HepG2 (cell line): ENCODE measurements at places on chromosomes 5 and 9. TPM values are rescaled to one million over a fixed set of nuclear protein-coding genes. Genes with fewer than 3 reads are reported as not detected.
A peak's percentile ranks its signal among the peaks of the same experiment; 100 is the strongest.

The GDA gene
- total RNA-seq = 0.15 and 0.21 TPM in 2 replicates

DNA sequence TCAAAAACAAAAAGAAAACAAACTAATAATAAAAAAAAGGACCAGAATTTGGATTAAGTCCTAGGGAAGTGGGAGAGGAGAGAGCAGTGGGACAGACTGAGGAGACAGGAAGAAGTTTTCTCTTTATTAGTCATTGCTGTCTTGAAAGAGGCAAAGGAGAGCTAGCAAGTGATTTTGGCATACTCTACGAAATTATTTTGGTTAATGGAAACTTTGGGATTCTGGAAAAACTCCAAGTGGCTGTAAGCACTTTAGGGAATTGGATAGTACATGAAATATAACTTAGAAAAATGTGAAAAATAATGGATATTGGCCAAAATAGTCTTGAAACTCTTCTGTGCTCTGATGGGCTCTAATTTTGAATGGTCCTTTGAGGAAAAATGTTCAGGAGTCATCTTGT is 1641.8 kb upstream of the WWC1 start:
- H3K36me3 ChIP-seq = no peaks in the 10 kb centered on the region
- H3K4me3 ChIP-seq = no peak overlapping the region
- no peaks in the 10 kb centered on the region for H3K4me1 ChIP-seq
- H3K27me3 ChIP-seq = no peaks in the 10 kb centered on the region

GRCh38 chr5:103014983-103015382 is 105.0 kb downstream of the GIN1 start:
- H3K27ac ChIP-seq = no peak overlapping the region
- no peaks in the 10 kb centered on the region for H3K36me3 ChIP-seq
- no peaks in the 10 kb centered on the region for H3K27me3 ChIP-seq
- H3K4me1 ChIP-seq = no peaks in the 10 kb centered on the region

The RETREG1 gene
- total RNA-seq = not detected in 2 replicates

The ORM1 gene
- 327 and 699 TPM in 2 replicates for total RNA-seq

DNA sequence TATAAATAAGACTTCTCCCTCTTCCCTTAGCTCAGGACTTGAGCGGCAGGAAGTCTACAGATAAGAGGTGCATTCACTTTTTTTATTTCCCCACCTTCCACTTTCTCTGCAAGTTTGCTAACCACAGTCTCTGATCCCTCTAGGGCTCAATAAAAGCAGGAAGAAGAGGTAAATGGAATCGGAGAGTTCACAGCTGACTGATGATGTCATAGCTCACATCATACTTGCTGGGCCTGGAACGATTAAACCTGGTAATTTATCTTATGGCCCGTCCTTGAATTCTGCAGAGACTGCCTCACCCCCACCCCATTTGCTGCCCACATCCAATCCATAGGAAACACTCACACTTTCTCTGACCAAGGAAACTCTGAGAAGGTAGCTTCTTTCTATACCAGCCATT is 62.9 kb downstream of the DRD1 start:
- H3K4me3 ChIP-seq = no peak overlapping the region
- H3K27me3 ChIP-seq = no peaks in the 10 kb centered on the region
- no peak for DNase-seq
- H3K36me3 ChIP-seq = no peaks in the 10 kb centered on the region
- H3K27ac ChIP-seq = no peak overlapping the region
- no peaks in the 10 kb centered on the region for H3K4me1 ChIP-seq

DNA sequence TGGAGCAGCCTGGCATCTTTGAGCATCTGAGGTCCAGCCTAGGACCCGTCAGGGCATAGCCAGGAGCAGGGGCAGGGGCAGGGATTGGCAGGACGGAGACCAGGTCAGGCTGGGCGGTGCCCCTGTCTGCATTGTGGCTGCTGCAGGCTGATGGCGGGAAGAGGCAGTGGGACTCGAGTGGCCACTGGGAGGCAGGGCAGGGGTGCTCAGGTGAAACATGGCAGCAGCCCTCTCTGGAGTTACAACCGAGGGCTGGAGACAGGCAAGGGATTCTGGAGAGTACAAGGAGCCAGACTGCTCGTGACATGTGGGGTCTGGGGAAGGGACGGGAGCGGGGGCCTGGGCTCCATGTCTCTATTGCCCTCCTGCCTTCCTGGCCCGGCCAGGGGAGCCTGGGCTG is 97.4 kb upstream of the RAPGEF1 start:
- no peak overlapping the region for H3K27ac ChIP-seq
- H3K4me3 ChIP-seq = no peak overlapping the region; the same call in 1 of the 2 replicates

GRCh38 chr5:8094304-8094703 is 225.4 kb downstream of the MTRR start:
- H3K27ac ChIP-seq = no peak overlapping the region
- H3K27me3 ChIP-seq = no peaks in the 10 kb centered on the region
- no peak for DNase-seq

The TDRD7 gene
- 15.5 and 21.7 TPM in 2 replicates for total RNA-seq

GRCh38 chr5:39341896-39342295 is 22.4 kb downstream of the C9 start:
- H3K27ac ChIP-seq = no peak overlapping the region
- H3K4me1 ChIP-seq = no peaks in the 10 kb centered on the region
- no peaks in the 10 kb centered on the region for H3K36me3 ChIP-seq
- H3K4me3 ChIP-seq = no peak overlapping the region
- no peaks in the 10 kb centered on the region for H3K27me3 ChIP-seq
- DNase-seq = no peak

DNA sequence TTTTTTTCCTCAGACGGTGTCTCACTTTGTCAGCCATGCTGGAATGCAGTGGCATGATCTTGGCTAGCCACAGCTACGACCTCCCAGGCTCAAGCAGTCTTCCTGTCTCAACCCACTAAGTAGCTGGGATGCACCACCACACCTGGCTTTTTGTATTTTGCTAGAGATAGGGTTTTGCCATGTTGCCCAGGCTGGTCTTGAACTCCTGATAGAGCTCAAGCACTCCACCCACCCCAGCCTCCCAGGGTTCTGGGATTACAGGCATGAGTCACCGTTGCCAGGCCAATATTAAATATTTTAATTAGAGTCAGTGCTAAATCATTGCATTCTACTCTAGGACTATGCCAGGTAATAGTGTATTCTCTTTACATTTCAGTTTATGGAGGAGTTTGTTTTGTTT is 41.5 kb downstream of the UBE2R2 start:
- no peak for DNase-seq
- peaks cover 12% of the 10 kb centered on the region; the same call in 1 of the 3 replicates for H3K36me3 ChIP-seq
- H3K4me3 ChIP-seq = no peak overlapping the region

DNA sequence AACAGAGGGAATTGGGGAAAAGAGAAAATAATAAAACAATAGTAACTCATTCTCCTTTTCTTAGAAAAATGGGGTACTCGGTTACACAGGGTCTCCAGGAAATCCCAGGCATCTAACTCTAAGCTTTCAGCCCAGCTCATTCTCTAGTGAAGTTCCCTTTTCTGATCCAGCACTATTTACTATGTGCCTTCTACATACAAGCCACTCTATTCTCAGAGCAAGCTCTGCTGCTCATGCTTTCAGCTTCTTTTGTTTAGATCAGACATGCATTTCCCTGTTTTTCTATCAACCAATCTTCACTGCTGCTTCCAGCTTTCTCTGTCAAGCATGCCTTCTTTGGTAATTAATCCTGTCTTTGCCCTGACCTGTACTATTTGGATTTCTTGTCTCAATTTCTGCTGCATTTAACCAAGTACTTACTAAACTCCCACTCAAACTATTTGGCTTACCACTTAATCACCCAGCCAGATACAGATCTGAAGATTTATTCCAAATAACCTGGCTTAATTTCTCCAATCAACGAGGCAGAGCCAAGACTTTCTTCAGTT is 25.3 kb downstream of the OSMR start:
- no peak for DNase-seq
- no peaks in the 10 kb centered on the region for H3K27me3 ChIP-seq
- H3K27ac ChIP-seq = no peak overlapping the region
- H3K4me3 ChIP-seq = no peak overlapping the region
- no peaks in the 10 kb centered on the region for H3K4me1 ChIP-seq
- H3K36me3 ChIP-seq = peaks cover 57% of the 10 kb centered on the region

GRCh38 chr5:10800852-10801251 is 39.8 kb upstream of the DAP start:
- DNase-seq = no peak
- no peak overlapping the region for H3K4me3 ChIP-seq
- H3K36me3 ChIP-seq = no peaks in the 10 kb centered on the region
- H3K27ac ChIP-seq = no peak overlapping the region
- H3K4me1 ChIP-seq = no peaks in the 10 kb centered on the region
- no peaks in the 10 kb centered on the region for H3K27me3 ChIP-seq

DNA sequence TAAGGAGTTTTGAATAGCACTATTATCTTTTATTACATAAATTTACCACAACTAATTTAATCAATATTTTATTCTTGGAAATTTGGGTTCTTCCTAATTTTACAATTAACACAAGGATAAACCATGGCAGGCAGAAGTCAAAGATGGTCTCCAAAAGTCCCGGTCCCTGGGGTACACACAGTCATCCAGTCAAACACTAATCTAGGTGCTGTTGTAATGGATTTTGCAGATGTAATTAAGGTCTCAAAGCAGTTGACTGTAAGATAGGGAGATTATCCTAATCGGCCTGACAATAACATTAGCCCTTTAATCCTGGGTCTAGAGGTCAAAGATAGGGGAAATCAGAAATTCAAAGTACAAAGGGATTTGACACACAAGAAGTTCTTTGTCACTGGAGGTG is 57.5 kb upstream of the HTR1A start:
- no peak overlapping the region for H3K27ac ChIP-seq
- no peak for DNase-seq
- H3K4me3 ChIP-seq = no peak overlapping the region

- H3K27ac ChIP-seq = no peak overlapping the region
- no peak overlapping the region for H3K4me3 ChIP-seq
- H3K27me3 ChIP-seq = peaks cover 22% of the 10 kb centered on the region; the same call in 2 of the 3 replicates
- no peak for DNase-seq
- no peaks in the 10 kb centered on the region for H3K36me3 ChIP-seq
- H3K4me1 ChIP-seq = peaks cover 23% of the 10 kb centered on the region
Measured at GRCh38 chr5:139468421-139468931, 2.3 kb upstream of the SMIM33 start.

DNA sequence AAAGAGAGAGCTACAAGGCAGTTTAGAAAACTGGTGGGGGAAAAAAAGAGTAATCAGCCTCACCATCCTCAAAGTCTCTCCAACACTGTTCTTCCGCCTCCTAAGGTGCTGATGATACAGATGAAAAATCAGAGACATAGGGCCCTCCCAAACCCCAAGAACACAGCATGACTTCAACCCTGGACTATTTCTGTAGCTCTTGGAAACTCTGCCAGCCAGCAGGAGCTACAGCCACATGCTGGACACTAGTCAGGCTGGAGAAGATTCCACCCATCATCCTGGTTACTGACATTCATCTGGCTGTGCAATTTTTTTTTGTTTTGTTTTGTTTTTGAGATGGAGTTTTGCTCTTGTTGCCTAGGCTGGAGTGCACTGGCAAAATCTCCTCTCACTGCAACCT is 42.4 kb downstream of the OXCT1 start:
- no peak for DNase-seq
- H3K27me3 ChIP-seq = no peaks in the 10 kb centered on the region
- H3K4me1 ChIP-seq = no peaks in the 10 kb centered on the region
- no peak overlapping the region for H3K27ac ChIP-seq
- H3K4me3 ChIP-seq = no peak overlapping the region

The IFNK gene
- total RNA-seq = not detected in 2 replicates

DNA sequence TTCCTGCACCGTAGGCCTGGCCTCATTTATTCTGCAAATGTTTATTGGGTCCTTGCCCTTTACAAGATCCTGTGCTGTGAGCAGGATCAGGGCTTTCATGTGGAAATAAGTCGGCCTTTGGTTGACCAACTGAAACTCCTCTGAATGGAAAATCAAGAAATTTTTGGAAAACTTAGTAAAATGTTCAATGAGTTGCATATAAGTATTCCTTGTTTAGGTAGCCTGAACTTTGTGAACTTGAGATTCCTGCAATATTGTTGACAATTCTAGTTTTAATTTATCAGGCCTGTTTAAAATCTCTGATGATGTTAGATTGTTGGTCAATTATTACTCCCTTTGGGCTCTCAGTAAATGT is 1.1 kb downstream of the MAML1 start:
- DNase-seq = no peak
- H3K4me3 ChIP-seq = peak overlapping the region; percentile 93
- peaks cover 55% of the 10 kb centered on the region for H3K4me1 ChIP-seq
- no peaks in the 10 kb centered on the region for H3K27me3 ChIP-seq
- peak overlapping the region; percentile 88 for H3K27ac ChIP-seq
- peaks cover 24% of the 10 kb centered on the region for H3K36me3 ChIP-seq

The FST gene
- 21.2 and 38.6 TPM in 2 replicates for total RNA-seq

The PTGER4 gene
- 0.11 TPM in 1 of 2 replicates, not detected in the other for total RNA-seq

The RAD17 gene
- 25.9 and 29.8 TPM in 2 replicates for total RNA-seq

- peaks cover 21% of the 10 kb centered on the region for H3K36me3 ChIP-seq
- H3K4me1 ChIP-seq = 0 out of 2 replicates have a peak, but pooled peaks cover 6% of the 10 kb centered on the region
- H3K27ac ChIP-seq = no peak overlapping the region
- H3K4me3 ChIP-seq = no peak overlapping the region
- no peak for DNase-seq
Measured at GRCh38 chr5:131672776-131673175, 37.7 kb upstream of the RAPGEF6 start.

GRCh38 chr5:91302305-91302704 is 80.8 kb downstream of the ARRDC3 start:
- H3K4me3 ChIP-seq = no peak overlapping the region
- H3K36me3 ChIP-seq = no peaks in the 10 kb centered on the region
- H3K4me1 ChIP-seq = 0 out of 2 replicates have a peak, but pooled peaks cover 5% of the 10 kb centered on the region
- no peak for DNase-seq

GRCh38 chr5:53930457-53930856 is 370.0 kb downstream of the NDUFS4 start:
- no peak overlapping the region for H3K4me3 ChIP-seq
- no peak for DNase-seq
- no peak overlapping the region for H3K27ac ChIP-seq
- no peaks in the 10 kb centered on the region for H3K36me3 ChIP-seq
- no peaks in the 10 kb centered on the region for H3K27me3 ChIP-seq

The GLRA1 gene
- not detected in 2 replicates for total RNA-seq

The PPP2R2B gene
- total RNA-seq = not detected in 2 replicates

The NMUR2 gene
- not detected in 2 replicates for total RNA-seq

DNA sequence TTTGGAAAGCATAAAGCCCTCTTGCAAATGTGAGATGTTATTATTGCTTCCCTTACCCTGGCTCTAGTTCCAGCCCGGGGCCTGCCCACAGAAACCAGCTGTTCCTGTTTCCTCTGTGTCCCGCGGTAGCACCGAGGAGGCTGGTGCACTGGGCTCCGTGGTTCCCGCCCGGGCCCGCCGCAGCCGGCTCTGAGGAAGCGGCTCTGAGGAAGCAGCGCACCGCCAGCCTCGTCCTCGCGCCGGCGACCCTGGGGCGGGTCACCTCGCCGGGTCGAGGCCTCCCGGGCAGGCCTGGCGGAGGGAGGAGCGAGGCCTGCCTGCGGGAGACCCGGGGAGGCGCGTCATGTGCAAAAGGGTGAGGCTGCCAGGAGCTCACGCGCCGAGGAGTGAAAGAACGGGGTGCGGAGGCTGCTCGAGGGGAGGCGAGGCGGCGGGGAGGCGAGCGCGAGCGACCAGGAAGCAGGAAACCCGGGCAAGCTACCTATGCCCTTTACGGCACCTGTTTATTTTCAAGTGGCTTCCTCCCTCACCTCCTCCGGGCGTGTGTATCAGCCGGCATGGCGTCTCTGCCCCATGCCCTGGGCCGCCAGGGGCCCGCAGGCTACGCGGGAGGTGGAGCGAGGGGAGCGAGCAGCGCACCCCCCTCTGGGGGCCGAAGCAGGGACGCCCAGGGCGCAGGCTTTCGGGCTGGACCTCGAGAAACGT is 61.3 kb upstream of the MEGF10 start:
- DNase-seq = no peak
- no peaks in the 10 kb centered on the region for H3K27me3 ChIP-seq
